ENCODE measurements at places on chromosomes 2 and 18. TPM values are rescaled to one million over a fixed set of nuclear protein-coding genes. Genes with fewer than 3 reads are reported as not detected.

The ANKRD30B gene
- not detected for polyA plus RNA-seq

The EML4 gene
- polyA plus RNA-seq = 30.6 TPM

The SPHKAP gene
- 41.8 TPM for polyA plus RNA-seq

The SOCS6 gene
- polyA plus RNA-seq = 14.3 TPM

The NTSR2 gene
- not detected for polyA plus RNA-seq

The SCN9A gene
- polyA plus RNA-seq = 5.5 TPM

The SH3YL1 gene
- 35.7 TPM for polyA plus RNA-seq

The GCG gene
- polyA plus RNA-seq = 2.5 TPM

The GNLY gene
- 0.77 TPM for polyA plus RNA-seq

The OR6B2 gene
- not detected for polyA plus RNA-seq

The ATIC gene
- polyA plus RNA-seq = 50.8 TPM

The PAX3 gene
- 0.44 TPM for polyA plus RNA-seq

The CCDC74B gene
- 0.62 TPM for polyA plus RNA-seq

The LYPD6B gene
- 0.18 TPM for polyA plus RNA-seq

The GALNT3 gene
- 1.3 TPM for polyA plus RNA-seq

The ARHGAP15 gene
- 7.3 TPM for polyA plus RNA-seq

The ASIC4 gene
- polyA plus RNA-seq = 0.48 TPM

The UGT1A5 gene
- not detected for polyA plus RNA-seq

The GREB1 gene
- polyA plus RNA-seq = 13.8 TPM

The KCMF1 gene
- polyA plus RNA-seq = 39.6 TPM

The MARCO gene
- polyA plus RNA-seq = 1.4 TPM

The ALPP gene
- not detected for polyA plus RNA-seq

The ERMN gene
- polyA plus RNA-seq = not detected

The STAT4 gene
- 1.5 TPM for polyA plus RNA-seq

The PSD4 gene
- polyA plus RNA-seq = 1.6 TPM

The LIMS4 gene
- 3.4 TPM for polyA plus RNA-seq

The RBM43 gene
- 10.7 TPM for polyA plus RNA-seq

The CD207 gene
- 0.27 TPM for polyA plus RNA-seq

The GAD1 gene
- 0.57 TPM for polyA plus RNA-seq

The WNT10A gene
- 0.23 TPM for polyA plus RNA-seq

The C2orf78 gene
- not detected for polyA plus RNA-seq

The SP140 gene
- 0.85 TPM for polyA plus RNA-seq
